ENCODE measurements at places on chromosomes 7 and 10. TPM values are rescaled to one million over a fixed set of nuclear protein-coding genes. Genes with fewer than 3 reads are reported as not detected.

- DNase-seq, result no peak
- H3K4me1 ChIP-seq, result no peaks in the 10 kb centered on the region
- no peak overlapping the region for H3K4me3 ChIP-seq
- H3K27me3 ChIP-seq, result no peaks in the 10 kb centered on the region
Observed at GRCh38 chr7:12431886-12432556, 28.4 kb upstream of the VWDE start.

- H3K4me1 ChIP-seq, result no peaks in the 10 kb centered on the region
- H3K4me3 ChIP-seq, result no peak overlapping the region
- H3K36me3 ChIP-seq, result no peaks in the 10 kb centered on the region
- no peaks in the 10 kb centered on the region for H3K27me3 ChIP-seq
- no peak overlapping the region for H3K27ac ChIP-seq
Observed at GRCh38 chr10:11441151-11441535, 170.3 kb downstream of the USP6NL start.

DNA sequence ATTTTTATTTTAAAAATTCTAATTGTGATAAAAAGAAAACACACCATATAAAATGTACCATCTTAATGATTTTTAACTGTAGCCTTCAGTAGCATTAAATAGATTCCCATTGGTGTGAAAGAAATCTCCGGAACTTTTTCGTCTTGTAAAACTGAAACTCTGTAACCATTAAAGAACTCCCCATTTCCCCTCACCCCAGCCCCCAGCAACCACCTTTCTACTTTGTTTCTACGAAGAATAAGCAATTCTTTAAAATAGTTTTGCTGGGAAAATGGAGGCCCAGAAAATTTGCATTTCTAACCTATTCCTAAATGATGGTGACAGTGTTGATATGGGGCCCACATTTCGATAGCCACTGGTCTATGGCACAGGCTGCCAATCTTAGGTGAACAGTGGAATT, 305.4 kb upstream of the PFKP start:
- DNase-seq, result no peak
- H3K4me3 ChIP-seq, result no peak overlapping the region
- H3K4me1 ChIP-seq, result no peaks in the 10 kb centered on the region
- no peaks in the 10 kb centered on the region for H3K36me3 ChIP-seq
- H3K27me3 ChIP-seq, result no peaks in the 10 kb centered on the region

- H3K27me3 ChIP-seq, result no peaks in the 10 kb centered on the region
- H3K4me1 ChIP-seq, result peaks cover 9% of the 10 kb centered on the region
- peak; percentile 63 for DNase-seq
- H3K4me3 ChIP-seq, result no peak overlapping the region
Observed at GRCh38 chr7:149880638-149881311, 7.0 kb downstream of the ATP6V0E2 start.

- DNase-seq, result no peak
- no peak overlapping the region for H3K27ac ChIP-seq
- no peak overlapping the region for H3K4me3 ChIP-seq
- no peaks in the 10 kb centered on the region for H3K4me1 ChIP-seq
- no peaks in the 10 kb centered on the region for H3K27me3 ChIP-seq
Observed at GRCh38 chr10:97149079-97149531, 36.7 kb downstream of the SLIT1 start.

GRCh38 chr7:101804088-101804963, 13.1 kb upstream of the CUX1 start:
- DNase-seq, result no peak
- H3K36me3 ChIP-seq, result no peaks in the 10 kb centered on the region
- no peaks in the 10 kb centered on the region for H3K27me3 ChIP-seq
- no peak overlapping the region for H3K27ac ChIP-seq
- no peaks in the 10 kb centered on the region for H3K4me1 ChIP-seq

- H3K36me3 ChIP-seq, result no peaks in the 10 kb centered on the region
- no peak overlapping the region for H3K4me3 ChIP-seq
- no peaks in the 10 kb centered on the region for H3K27me3 ChIP-seq
Observed at GRCh38 chr7:135970682-135971365, 6.3 kb downstream of the MTPN start.

DNA sequence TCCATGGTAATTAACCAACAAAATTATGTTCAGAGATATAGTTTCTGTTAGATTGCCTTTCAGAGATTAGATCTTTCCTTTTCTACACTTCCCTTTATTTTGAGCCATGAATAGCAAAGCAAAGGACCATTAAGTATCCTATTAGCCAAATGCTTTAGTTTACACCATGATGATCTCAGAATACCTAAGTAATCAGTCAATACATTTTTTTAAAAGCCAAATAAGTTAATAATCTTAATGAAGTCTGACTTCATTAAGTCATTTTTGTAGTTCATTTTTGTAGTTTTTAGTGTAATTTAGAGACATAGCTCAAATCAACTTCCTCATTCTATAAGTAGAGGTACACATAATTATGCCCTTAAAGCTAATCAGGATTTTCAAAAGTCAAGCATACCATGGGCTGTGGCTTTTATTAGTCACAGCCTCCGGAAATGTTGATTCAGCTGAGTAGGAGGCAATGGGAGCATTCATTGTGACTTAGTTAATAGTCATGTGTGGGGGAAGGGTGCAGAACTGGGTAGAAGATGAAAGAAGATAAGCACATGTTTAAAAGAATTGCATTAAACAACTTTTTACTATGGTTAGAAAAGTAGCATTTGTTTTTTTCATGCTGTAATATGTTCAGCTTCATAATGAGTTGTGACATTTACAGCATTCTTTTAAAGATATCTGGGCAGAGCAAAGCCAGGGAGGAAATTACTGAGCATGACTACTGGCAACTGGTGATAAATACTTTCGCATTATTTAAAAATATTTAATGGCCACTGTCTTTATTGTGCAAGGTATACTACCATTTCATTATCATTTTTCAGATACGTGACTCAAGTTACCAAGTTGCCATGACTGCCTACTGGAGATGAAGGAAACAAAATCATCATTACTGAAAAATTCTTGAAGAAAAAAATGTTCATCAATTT, 57.3 kb upstream of the CCDC71L start:
- H3K27ac ChIP-seq, result no peak overlapping the region
- H3K36me3 ChIP-seq, result no peaks in the 10 kb centered on the region
- H3K4me1 ChIP-seq, result no peaks in the 10 kb centered on the region
- H3K27me3 ChIP-seq, result no peaks in the 10 kb centered on the region
- no peak overlapping the region for H3K4me3 ChIP-seq

GRCh38 chr7:28060371-28060950, 120.1 kb downstream of the JAZF1 start:
- H3K4me1 ChIP-seq, result peaks cover 26% of the 10 kb centered on the region
- DNase-seq, result no peak
- H3K4me3 ChIP-seq, result no peak overlapping the region
- H3K27ac ChIP-seq, result no peak overlapping the region
- H3K27me3 ChIP-seq, result no peaks in the 10 kb centered on the region

- no peaks in the 10 kb centered on the region for H3K27me3 ChIP-seq
- DNase-seq, result peak; percentile 66
- peak overlapping the region; percentile 96 for H3K27ac ChIP-seq
- peaks cover 35% of the 10 kb centered on the region for H3K4me1 ChIP-seq
- H3K36me3 ChIP-seq, result no peaks in the 10 kb centered on the region
Observed at GRCh38 chr10:119246862-119247549, 39.6 kb downstream of the GRK5 start.

DNA sequence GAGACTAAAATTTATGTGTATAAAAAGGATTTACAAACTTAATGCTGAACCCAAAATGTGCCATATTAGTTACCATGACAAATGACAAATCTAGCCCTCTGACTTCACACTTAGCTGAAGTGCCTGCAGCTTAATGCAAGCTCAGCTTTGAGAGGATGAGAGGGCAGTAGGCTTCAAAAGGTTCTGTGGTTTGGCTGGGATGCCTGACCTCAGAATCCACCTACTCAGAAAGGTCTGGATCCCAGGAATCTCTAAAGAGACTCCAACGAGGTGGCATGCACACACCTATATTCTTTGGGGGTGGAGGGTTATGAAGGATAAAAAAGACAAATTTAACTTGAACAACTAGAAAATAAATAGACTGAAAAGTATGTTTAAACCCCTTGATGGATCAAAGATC, 213.4 kb downstream of the TAX1BP1 start:
- no peak for DNase-seq
- no peaks in the 10 kb centered on the region for H3K4me1 ChIP-seq
- H3K4me3 ChIP-seq, result no peak overlapping the region
- H3K27me3 ChIP-seq, result no peaks in the 10 kb centered on the region
- H3K36me3 ChIP-seq, result no peaks in the 10 kb centered on the region

- no peak for DNase-seq
- no peak overlapping the region for H3K4me3 ChIP-seq
- no peaks in the 10 kb centered on the region for H3K27me3 ChIP-seq
- H3K36me3 ChIP-seq, result no peaks in the 10 kb centered on the region
- H3K27ac ChIP-seq, result peak overlapping the region; percentile 53
- H3K4me1 ChIP-seq, result peaks cover 4% of the 10 kb centered on the region
Observed at GRCh38 chr7:100538348-100538653, 702 bp upstream of the AGFG2 start.

DNA sequence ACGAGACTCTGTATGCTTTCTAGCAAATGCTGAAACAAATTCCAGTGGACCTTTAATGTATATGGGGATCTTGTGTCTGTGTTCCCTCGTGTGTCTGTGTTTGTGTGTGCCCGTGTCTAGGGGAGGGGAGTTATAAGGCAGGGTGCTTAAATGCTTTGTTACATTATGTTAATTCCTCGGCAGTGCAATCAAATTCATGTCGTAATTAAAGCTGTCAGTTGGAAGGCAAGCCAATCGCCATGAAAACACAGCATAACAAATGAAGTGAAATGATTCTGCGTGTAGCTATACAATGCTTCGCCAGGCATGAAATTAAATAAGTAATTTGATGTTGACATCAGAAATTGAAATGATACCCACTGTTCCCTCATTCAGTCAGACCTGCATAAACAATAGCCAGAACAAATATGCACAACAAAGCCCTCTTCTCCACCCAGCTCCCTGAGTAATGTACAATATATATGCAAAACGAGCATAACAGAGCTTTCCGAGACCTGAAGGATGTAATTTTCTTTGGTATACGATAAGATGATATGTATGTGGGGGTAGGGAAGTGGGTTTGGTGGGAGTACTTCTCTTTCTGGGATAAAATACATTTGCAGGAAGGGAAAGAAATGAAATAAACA, 534.1 kb downstream of the AUTS2 start:
- H3K4me3 ChIP-seq, result no peak overlapping the region
- no peaks in the 10 kb centered on the region for H3K4me1 ChIP-seq
- no peak for DNase-seq
- no peaks in the 10 kb centered on the region for H3K36me3 ChIP-seq
- H3K27me3 ChIP-seq, result no peaks in the 10 kb centered on the region

- no peak overlapping the region for H3K27ac ChIP-seq
- no peaks in the 10 kb centered on the region for H3K36me3 ChIP-seq
- no peaks in the 10 kb centered on the region for H3K4me1 ChIP-seq
Observed at GRCh38 chr10:125174360-125174759, 14.0 kb upstream of the CTBP2 start.

DNA sequence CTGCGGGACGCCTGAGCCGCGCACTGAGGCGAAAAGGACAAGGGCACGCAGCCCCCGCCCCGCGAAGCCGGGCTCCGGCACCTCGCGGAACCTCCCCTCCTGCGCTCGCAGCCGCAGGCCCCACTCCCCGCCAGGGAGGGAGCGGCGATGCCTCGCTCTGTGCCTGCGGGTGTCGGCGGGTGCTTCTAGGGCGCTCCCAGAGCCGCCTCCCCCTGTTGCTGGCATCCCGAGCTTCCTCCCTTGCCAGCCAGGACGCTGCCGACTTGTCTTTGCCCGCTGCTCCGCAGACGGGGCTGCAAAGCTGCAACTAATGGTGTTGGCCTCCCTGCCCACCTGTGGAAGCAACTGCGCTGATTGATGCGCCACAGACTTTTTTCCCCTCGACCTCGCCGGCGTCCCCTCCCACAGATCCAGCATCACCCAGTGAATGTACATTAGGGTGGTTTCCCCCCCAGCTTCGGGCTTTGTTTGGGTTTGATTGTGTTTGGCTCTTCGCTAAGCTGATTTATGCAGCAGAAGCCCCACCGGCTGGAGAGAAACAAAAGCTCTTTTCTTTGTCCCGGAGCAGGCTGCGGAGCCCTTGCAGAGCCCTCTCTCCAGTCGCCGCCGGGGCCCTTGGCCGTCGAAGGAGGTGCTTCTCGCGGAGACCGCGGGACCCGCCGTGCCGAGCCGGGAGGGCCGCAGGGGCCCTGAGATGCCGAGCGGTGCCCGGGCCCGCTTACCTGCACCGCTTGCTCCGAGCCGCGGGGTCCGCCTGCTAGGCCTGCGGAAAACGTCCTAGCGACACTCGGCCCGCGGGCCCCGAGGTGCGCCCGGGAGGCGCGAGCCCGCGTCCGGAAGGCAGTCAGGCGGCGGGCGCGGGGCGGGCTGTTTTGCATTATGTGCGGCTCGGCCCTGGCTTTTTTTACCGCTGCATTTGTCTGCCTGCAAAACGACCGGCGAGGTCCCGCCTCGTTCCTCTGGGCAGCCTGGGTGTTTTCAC, 519 bp downstream of the ITGB8 start:
- DNase-seq, result peak; percentile 43
- H3K27me3 ChIP-seq, result no peaks in the 10 kb centered on the region
- H3K4me3 ChIP-seq, result peak overlapping the region; percentile 78
- H3K27ac ChIP-seq, result peak overlapping the region; percentile 96
- no peaks in the 10 kb centered on the region for H3K36me3 ChIP-seq

- no peaks in the 10 kb centered on the region for H3K36me3 ChIP-seq
- no peak overlapping the region for H3K27ac ChIP-seq
- H3K4me3 ChIP-seq, result no peak overlapping the region
- DNase-seq, result no peak
Observed at GRCh38 chr10:6153845-6154244, 48.9 kb upstream of the PFKFB3 start.

GRCh38 chr7:112370436-112370835, 79.8 kb upstream of the IFRD1 start:
- no peaks in the 10 kb centered on the region for H3K36me3 ChIP-seq
- no peak overlapping the region for H3K27ac ChIP-seq
- no peak overlapping the region for H3K4me3 ChIP-seq
- no peak for DNase-seq
- H3K4me1 ChIP-seq, result no peaks in the 10 kb centered on the region

- H3K4me3 ChIP-seq, result no peak overlapping the region
- no peaks in the 10 kb centered on the region for H3K27me3 ChIP-seq
- no peak overlapping the region for H3K27ac ChIP-seq
- no peaks in the 10 kb centered on the region for H3K4me1 ChIP-seq
Observed at GRCh38 chr10:119190353-119190752, 11.7 kb upstream of the PRDX3 start.

The CCDC3 gene
- 12.4 TPM for total RNA-seq

The ZDHHC16 gene
- total RNA-seq, result 31.8 TPM

The TMEM26 gene
- 35.7 TPM for total RNA-seq

The ZNF853 gene
- 0.88 TPM for total RNA-seq

The HABP2 gene
- not detected for total RNA-seq
